ENCODE measurements at places on chromosomes 7 and 10.

GRCh38 chr10:10056961-10057360 lies 960.7 kb upstream of the CELF2 start:
- DNase-seq = no peak

- no peak for DNase-seq
Measured at GRCh38 chr10:35691522-35692236, 49.6 kb upstream of the FZD8 start.

DNA sequence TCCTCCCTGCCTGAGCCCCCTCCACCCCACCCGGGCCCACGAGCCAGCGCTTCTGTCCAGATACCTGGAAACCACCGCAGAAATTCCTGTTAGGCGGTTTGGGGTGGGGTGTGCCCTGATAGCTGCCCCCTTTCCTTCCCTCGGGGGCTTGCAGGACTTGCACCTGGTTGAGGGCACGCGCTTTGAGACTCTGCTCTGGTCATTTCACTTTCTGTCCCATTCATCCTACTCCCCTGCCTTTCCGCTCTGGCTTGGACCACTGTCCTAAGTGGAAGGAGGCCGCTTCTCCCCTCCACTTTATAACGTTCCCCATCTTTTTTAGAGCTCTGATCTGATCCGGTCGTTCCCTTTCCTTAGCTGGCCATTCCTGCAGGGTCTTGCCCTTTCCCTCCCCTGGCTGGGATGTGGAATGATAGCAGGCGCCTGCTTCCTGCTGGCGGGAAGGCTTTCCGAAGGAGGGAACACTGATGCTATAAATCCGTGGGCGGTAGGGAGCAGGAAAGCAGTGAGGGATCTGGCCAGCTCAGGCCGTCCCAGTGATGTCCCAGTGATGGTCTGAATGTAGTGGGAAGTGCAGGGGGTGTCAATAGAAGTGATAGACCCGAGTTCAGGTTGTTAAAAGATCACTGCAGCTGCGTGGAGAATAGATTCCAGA lies 852 bp upstream of the PRKAR1B start:
- DNase-seq = no peak

DNA sequence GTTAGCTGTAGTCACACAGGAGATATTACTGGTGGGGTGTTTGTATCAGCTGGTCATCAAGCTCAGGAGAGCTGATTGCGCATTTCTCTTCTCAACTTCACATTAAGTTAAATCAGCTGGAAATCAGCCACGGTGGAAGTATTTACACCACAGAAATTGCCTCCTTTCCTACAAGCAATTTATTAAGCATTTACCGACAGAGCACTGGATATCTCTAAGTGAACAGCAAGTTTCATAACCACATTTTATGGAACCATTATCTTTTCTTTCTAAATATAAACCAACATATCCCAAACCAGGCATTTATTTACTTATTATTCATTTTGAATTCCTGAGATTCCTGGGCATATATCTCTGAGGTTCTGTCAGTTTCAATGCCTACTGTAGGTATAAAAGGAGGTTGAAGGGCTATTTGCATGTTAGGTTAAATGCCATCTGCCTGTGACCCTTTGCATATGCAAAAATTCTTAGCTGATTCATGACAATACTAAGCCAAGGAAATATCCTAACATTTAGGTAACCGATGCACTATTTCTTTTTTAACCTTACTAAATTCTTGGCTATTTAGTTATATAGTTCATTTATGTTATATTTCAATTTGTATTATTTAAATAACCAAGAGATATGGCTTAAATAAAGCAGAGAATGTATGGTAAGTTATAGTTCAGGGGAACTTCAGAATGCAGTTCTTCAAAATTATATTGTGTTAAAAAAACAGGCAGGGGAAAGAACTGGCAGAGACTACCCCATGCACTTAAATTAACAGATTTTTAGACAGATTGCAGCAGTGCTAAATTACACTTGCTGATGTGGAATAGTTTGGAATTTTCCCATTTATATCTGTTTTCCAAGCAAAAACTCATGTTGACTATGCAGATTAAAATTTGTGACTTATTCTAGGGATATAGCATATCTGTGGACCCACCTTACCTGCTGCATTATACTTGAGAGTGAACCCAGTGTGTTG lies 56.8 kb downstream of the DYNC1I1 start:
- no peak for DNase-seq

DNA sequence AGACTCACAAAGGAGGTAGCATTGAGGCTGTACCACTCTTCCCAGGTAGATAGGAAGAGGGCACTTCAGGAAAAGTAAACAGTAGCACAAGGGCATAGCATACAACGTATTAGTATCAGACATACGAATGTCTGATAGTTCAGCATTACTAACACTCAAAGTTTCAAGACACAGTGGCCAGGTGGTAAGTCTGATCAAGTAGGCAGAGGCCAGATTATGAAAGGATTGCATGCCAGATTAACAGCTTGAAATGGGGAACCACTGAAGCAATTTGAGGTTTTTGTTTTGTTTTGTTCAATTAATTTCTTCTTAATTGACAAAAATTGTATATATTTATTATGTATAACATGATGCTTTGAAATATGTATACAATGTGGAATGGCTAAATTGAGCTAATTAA lies 45.7 kb upstream of the IL6 start:
- DNase-seq = no peak

DNA sequence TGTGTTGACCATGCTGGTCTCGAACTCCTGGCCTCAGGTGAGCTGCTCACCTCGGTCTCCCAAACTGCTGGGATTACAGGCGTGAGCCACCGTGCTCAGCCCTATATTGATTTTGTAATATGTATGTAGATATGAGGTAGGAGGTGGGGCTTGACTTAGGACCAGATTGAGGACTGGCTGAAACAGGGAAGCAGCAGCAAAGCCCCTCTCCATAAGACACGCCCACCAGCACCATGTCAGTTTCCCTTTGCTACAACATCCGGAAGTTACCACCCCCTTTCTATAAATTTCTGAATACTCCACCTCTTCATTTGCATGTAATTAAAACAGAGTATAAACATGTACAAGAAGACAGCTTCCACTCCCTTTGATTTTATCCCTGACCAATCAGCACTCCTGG lies 47.9 kb upstream of the MYL10 start:
- no peak for DNase-seq

DNA sequence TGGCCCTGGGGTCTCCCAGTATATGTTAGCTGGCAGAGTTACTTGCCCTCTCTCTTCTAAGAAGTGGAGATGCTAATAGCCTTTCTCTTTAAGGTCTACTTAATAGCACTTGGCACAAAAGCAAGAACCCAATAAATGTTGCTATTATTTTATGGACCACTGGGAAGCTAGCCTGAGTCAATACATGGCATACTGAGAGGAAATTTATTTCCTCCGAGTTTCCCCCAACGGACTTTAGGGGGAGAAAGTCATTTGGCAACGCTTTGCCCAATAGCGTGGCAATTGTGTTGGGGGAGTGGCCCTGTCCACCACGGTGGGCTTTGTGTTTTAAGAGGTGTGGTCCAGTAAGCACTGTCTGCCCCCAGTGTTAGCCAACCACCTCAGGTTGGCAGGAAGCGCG lies 87.4 kb upstream of the SMNDC1 start:
- no peak for DNase-seq

DNA sequence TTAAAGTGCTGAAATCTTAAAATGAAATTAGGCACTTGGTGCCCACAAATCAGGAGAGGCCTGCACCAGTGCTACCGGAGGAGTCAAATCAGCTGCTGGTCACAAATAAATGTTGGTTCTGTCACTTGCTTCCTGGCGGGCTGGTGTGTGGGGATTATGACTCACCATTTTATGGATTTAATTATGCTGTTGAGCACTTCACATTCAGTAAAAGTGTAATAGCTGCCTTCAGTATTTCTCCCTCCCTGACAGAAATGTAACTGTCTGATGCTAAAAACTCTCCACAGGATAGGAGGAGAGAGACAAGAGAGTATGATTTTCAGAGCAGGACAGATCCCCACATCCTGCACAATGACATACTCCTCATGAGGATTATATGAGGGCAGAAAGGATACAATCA lies 186.0 kb downstream of the JAZF1 start:
- DNase-seq = no peak

Data from NCI-H2171 (cell line).